Memory B cell (primary cell): ENCODE measurements at places on chromosomes 12 and 14.

GRCh38 chr12:122501489-122501989 is 807 bp upstream of the ZCCHC8 start:
- no peak for DNase-seq

DNA sequence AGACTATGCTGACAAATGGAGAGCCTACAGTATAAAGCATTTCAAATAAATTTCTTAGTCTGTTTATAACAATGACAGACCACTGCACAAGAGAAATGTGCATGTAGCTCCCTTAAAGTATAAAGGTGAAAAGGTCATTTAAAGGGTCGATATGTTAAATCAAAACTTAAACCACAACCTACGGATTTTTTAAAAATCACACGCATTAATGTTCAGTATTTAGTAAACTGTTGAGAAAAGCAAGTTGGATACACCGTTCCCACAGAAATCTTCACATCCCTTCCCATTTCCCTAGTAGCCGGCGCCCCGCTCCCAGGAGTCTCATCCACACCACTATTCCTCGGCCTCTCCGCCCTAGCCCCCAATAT is 614 bp downstream of the FKBP3 start:
- DNase-seq = no peak

- no peak for DNase-seq
Observed at GRCh38 chr12:42828836-42829235, 239.3 kb upstream of the PRICKLE1 start.

DNA sequence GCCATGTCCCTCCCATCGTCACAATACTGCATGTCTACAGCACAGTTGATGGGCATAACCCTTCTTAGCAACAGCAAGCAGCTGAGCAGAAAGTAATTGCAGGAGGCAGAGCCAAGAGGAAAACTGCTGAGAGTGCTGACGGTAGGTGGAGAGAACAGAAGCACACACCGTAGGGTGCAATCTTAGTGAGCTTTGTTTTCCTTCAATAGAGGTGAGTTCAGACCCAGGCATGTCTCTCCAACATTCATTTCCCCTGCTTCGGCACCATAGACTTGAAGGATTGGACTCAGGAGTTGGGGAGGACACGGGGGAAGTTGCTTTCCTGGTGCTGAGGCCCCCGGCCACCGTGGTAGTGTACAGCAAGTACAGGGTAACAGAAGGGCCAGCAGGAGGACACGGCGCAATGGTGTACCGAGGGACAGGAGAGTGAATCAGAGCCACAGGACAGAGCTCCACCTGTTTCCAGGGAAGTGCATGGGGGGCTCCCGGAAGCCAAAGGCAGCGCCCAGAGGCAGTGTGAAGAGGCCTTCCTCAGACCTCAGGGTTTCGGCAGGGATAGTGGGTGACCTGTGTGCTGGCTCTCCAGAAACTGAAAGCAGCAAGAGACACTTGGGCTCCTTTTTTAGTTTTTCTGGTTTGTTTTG is 36.3 kb upstream of the SINHCAF start:
- no peak for DNase-seq

DNA sequence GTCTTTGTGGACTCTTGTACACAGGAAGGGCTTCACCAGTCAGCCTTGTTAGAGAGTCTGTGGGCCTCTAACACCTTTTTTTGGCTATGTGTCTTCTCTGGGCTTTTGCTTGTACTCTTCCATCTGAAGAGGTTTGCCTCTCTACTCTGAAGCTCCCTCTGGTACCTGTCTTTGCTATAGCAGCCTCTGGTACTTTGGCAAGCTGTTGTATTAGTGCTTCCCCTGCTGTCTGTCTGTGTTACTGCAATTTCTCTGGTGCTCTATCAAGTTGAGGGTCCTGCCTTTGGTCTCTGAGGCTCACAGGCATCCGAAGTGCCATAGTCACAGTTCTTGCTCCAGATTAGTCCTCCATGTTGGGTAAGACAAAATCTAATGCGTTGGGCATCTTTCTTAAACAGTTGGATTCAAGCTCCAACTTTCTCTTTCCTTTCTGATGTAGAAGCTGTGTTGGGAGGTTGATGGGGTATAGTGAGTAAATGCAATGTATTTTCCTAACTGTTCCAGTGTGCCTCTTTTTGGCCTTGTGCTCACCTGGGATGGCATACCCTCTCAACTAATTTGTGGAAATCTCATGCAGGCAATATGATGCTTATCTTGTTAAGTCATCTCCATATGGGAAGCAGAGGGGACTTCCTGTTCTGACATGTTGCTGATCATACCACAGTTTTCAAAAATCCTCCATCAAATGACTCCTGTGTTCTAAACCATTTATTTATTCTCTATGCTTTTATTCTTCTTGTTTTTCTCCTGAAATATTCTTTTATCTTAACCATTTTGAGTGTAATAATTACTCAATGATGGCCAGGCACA is 88.8 kb downstream of the ATF7IP start:
- no peak for DNase-seq

DNA sequence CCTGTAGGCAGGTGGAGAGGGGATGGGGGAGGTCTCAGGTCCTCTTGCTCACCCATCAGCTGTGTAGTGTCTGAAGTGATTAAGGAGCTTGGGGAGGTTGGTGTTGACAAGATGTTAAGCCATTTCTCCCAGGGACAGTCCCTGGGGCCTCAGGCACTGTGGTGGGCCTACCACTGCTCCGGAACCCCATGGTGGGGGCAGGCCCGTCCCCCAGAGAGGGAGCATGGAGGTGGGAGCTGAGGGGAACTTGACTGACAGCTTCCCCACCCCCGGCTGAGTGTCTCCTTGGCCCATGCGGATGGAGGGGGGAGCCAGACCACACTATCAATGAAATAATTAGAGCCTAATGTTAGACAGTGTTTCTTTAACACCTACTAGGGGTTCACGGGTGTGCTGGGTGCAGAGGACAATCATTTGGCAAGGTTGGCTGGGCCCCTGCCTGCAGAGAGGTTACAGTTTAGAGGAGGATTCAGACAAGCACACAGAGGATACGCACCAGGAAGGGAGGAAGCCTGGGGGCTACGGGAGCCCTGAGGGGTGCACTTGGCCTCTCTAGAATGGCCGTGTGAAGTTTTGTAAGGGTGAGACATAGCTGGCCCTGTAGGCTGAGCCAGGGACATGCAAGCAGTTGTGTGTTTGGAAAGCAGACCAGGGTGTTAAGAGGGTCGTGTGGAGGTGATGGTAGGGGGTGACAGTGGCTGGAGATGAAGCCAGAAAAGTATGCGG is 19.3 kb upstream of the KRT80 start:
- DNase-seq = no peak

GRCh38 chr12:57735952-57736740 is 2.4 kb downstream of the AGAP2 start:
- no peak for DNase-seq

DNA sequence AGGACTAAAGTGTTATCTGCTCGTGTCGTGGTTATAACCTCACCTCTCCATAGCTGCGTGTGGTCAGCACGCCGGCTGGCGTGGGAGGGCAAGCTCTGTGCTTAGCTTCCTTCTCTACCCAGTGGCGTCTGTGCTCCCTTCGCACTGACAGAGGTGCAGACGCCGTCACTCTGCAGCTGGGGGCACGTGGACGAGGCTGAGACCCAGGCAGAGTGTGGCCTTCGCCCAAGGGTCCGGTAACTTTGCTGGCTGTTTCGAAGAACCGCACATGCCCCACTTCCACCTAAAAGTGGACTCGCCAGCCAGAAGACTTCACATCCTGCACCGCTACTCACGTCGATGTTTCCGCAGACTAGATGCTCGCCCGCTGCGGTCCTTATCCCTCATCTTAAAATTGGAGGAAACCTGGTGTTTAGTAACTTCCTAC is 35.9 kb upstream of the DYNC1H1 start:
- no peak for DNase-seq

- no peak for DNase-seq
Observed at GRCh38 chr14:32608857-32609256, 279.8 kb downstream of the AKAP6 start.

- no peak for DNase-seq
Observed at GRCh38 chr12:3206536-3207072, 129.4 kb downstream of the TSPAN9 start.

GRCh38 chr12:15931590-15932053 is 20.5 kb downstream of the DERA start:
- peak; percentile 15 for DNase-seq

DNA sequence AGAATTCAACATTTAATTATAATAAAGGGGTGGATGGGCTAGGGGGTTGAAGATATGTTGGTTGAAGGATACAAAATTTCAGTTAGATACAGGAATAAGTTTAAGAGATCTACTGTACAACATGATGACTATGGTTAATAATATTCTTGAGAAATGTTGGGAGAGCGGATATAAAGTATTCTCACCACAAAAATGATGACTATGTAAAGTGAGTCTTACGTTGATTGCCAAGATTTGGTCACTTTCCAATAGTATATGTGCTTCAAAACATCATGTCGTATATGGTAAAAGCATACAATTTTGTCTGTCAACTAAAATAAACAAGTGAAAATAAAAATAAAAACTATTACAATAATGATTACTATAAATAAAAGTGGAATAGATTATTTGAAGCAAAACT is 802.0 kb downstream of the C12orf50 start:
- DNase-seq = no peak

- no peak for DNase-seq
Observed at GRCh38 chr12:107027636-107028053, 40.7 kb upstream of the MTERF2 start.

DNA sequence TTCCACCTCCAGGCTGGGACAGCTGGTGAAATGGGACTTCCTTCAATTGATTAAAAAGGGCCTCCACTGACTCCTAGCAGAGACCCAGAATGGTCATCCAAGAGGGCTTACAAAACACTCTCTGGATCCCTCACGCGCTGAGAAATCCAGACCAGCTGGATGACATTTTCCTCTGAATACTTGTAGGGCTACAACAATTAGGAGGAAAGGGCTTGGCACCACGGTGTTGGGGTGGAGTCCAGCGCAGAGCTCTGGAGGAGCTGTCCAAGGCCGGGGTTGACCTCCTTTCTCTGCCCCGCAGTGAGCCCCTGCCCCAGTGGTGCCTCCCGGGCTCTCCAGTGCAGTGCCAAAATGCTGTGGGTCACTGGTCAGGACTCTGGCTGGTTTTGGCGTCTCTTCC is 189.0 kb upstream of the CCND2 start:
- DNase-seq = no peak

DNA sequence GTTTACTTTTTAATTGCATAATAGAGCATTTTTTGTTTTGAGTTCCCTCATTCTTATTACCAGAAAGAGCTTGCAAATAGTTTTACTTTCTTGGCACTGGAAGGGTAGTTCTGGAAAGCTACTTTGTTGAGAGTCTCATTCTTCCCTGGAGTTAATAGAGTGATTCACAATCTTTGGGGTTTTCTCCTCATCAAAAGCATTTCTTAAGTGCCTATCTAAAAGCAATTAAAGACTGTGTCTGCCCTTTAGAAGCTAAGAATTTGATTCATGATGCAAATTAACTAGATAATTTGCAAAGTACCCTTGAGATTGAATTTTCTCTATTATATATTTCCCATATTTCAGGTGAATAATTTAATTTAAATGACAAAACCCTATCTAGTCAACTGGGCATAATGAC is 8.1 kb upstream of the BMAL2 start:
- DNase-seq = no peak

DNA sequence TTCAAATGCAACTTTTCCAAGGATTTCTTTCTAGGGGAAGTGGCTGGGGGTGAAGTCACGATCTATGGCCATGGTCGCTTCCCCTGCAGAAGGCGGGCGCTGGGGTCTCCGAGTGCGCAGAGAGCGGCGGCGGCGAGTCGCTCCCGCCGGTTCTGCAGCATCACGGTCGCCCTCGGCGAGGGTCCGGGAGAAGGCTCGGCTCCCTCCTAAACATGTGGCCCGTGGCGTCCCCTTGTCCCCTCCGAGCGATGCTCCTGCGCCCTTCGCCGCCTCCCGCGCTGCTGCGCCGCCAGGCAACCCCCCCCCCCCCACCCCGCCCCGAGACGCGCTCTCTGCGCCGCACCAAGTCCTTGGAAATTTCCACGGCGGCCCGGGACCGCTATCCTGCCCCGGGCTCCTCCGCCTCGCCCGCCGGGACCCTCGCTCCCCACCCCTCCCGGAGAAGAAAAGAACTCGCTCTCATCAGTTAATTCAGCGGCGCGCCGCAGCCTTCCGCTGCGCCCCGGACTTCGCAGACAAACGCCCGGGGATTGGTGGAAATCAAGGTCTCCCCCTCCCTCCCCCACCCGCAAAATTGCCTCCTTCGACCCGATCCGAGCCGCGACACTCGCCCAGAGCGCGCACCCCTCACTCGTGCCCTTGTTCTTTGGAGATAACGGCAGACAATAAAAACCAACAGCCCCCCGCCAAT is at the start of gene ST8SIA1:
Gene ST8SIA1 (minus strand): TSS at position 298 of the 691 bp plus-strand sequence. CDS start 475 bp downstream, outside the sequence.
- DNase-seq = no peak

- no peak for DNase-seq
Observed at GRCh38 chr14:61125867-61126572, 145.0 kb downstream of the SLC38A6 start.

DNA sequence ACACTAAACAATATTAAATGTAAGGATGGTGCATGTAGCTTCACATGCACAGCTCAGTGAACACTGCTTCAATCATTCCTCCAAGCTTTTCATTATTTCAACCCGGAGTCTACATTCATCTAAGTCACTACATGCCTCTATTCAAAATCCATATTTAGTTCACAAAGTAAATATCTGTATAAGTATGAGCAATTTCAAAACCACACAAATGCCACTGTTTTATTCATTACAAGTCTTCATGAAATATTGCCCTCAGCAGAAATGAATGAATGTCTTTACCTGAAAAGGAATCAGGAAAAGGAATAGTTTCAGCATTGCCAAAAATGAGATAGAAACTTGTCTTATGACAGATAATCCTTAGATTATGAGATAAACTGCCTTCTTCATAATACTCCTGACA is 149.4 kb downstream of the SLC38A4 start:
- DNase-seq = no peak

GRCh38 chr12:753611-754472 is 1.5 kb downstream of the WNK1 start:
- DNase-seq = peak; percentile 55

GRCh38 chr14:39984323-39984722 is 552.1 kb upstream of the FBXO33 start:
- no peak for DNase-seq

DNA sequence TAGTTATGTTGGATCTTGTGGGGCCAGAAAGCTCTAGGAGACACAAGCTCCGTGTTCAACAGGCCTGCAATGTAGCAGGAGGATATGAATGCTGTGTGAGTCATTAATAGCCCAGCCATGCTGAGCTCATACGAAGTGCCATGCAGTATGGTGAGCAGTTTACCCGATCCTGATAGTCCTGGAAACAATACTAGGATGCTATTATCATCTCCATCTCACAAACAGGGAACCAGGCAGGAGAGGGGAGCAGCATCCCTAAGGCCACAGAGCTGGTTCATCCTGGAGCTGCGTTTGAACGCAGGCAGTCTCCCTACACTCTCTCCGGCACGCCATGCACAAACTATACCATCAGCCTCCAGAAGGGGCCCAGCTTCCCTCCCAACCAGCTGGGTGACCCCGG is 20.5 kb downstream of the TTC7B start:
- no peak for DNase-seq

DNA sequence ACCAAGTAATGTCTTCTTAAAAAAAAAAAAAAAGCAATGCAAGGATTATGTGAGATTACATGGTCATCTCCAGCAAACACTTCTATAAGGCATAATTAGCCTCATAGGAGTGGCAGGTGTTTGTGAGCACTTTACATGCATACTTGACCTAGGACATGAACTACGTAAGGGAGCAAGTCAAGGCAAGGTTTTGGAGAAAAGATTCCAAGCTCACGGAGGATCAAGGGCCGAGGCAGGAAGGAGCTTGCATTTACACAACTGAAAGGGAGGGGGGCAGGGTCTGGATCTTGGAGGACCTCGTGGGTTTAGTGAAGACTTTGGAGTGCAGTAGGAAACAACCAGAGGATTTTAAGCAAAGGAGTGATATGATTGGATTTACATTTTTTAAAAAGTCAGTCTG is 112.5 kb downstream of the CCER1 start:
- DNase-seq = no peak

GRCh38 chr12:111126331-111126730 is 206.0 kb upstream of the MYL2 start:
- DNase-seq = no peak
